Hypothalamus (tissue), 51 donors: ENCODE measurements at places on chromosomes 11 and 22.

DNA sequence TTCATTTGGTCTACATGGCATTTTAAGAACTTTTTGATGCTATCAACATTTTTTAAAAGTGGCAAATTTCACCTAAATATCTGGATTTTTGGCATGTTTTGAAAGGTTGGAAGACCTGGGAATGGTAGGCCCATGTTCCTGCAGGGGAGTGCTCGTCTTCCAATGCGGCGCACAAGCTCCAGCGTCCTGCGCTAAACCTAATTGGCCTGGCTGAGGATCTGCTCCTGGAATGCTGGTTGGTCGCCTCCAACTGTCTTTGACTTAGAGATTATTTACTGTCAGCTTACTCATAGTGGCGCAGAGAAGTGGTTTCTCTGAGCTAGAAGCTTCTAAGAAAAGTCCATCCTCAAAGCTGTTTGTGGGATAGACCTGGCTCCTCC is 626 bp upstream of the LIMK2 start:
- peak; percentile 57 for DNase-seq

DNA sequence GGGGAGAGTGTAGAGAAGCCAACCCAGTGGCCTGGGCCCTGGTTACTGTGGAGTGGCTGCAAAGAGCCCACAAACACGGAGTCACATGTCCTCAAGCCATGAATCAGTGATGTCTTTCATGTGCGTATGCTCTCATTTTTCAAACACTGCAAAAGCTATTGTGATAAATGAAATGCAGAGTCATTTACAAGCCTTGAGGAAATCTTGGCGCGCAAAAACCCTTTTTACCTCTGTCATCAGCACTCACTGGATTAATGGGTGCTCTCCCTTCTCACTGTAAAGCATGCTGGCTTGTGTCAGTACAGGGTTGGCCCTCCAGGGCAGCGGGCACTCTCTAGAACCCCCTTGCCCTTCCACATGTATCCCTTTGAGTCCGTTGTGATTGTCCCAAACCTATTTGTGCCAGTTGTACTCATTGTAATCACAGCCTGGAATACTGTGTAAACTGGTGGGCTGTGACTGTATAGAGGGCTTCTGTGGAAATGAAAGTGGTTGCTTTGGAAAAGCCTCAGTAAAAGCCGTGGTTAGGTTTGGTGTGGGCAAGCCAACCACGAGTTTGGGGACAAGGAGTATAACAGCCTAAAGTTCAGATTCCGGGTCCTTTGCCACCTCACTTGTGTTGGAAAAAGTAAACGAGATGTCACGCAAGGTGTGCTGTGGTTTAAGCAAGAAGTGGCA is 10.4 kb downstream of the GNAZ start:
- no peak for DNase-seq

DNA sequence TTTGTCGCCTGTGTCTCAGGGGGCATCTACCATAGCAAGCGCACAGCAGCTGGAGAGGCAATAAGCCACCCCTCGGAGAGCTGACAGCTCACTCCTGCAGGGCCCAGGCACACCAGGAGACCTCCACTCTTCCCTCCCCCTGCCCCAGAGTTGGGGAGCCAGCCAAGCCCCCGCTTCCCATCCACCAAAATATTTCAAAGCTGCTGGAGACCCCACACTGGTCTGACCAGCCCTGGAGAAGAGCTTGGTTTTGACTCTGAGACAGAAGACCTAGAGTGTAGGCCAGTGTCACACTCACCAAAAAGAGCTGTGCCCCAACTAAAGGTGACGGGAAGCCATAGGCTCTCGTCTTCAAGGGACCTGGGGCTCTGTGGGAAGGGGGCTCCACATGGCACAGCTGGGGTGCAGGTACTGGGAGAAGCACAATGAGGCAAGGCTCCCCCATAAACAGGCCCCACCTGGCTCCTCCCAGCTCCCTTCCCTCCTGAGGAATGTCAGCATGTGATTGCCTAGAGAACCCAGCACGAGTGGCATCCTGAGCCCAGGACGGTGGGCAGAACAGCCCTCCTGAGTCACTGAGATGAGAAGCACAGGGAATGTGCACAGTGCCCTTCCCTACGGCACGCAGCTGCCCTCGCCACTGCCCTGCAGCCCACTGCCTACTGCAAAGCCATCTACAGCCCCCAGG is 5.8 kb upstream of the GNAZ start:
- DNase-seq: no peak

DNA sequence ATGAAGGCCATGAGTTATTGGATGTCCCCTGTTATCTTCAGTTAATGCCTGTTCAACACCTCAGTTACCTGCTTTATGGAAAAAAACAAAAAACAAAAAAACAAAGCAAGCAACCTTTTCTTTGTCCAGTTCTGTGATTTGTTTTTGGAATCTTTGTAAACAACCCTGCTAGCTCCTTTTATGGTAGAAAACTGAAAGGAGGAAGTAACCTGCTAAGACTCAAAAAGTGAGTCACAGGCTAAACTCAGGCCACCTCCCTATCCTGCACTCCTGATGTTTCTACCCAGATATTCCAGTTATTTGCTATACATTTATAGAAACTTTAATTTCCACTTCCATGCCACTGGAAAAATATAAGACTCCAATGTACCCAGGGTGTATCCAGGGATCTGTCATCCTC is 20.6 kb upstream of the TLCD5 start:
- DNase-seq: no peak

- DNase-seq: no peak
These were observed 38.3 kb downstream of the PIK3IP1 start for GRCh38 chr22:31253949-31254348.

DNA sequence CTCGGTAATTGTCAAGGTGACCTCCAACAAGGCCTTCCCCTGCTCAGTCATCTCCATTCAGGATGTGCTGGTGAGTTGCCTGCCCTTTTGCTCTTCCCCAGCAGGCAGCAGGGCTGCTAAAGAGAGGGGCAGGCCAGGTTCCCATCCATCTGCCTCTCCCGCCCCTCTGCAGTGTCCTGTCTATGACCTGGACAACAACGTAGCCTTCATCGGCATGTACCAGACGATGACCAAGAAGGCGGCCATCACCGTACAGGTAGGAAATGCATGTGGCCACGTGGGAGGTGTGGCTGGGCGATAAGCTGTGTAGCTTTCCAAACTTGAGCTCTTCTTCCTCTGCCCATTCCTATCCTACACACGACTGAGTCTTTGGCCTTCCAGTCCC is 4.0 kb downstream of the SIDT2 start:
- no peak for DNase-seq
